GM23248 (cell line): ENCODE measurements at places on chromosomes 7 and 10. TPM values are rescaled to one million over a fixed set of nuclear protein-coding genes. Genes with fewer than 3 reads are reported as not detected.
A peak's percentile ranks its signal among the peaks of the same experiment; 100 is the strongest.

MARVELD1 gene
- 27.6 and 29.4 TPM in 2 replicates for polyA plus RNA-seq

PITX3 gene
- polyA plus RNA-seq, result not detected in 2 replicates

- DNase-seq, result no peak
Measured at GRCh38 chr10:67771200-67771599, 66.8 kb downstream of the DNAJC12 start.

DNA sequence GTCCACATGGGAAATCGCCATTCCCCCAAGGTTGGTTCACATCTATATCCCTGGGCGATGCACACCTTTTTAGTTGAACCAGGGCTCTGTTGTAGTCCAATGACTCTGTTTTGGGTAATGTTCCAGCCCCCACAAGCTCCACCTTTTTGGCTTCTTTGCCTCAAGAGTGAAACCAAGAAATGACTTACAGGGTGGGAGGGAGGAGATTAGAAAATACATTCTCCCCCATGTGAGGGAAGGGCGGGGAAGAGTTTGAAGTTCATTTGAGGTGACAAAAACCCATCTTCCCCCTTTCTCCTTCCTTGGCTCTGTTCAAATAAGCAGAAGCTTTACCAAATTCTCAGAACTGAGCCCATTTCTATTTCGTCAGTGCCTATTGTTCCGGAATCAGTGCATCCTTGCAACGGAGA lies 82.8 kb downstream of the GATA3 start:
- DNase-seq, result no peak

DNA sequence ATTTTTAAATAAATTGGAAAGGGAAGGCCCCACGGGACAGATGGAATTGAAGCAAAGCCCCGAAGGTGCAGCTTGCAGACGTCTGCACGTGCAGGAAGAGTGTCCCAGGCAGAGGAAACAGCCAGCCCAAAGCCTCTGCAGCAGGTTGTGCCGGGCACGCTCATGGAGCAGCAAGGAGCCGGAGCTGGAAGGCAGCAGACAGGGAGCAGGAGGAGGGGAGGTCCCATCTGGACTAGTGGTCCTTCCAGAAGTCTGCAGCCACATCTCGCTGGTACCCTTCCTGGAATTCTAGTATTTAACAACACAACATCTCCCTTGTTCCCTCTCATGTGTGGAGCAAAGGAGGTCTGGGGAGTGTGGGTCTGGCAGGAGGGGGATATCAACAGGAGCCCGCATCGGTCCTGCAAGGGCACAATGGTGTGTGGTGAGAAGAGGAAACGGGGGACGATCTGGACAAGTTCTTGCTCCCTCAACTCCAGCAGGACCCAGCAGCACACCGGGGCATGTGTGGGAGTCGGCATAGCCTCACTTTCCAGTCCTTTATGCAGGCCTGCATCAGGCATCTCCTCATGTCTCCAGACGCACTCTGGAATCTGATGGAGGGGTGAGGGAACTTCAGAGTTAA lies 169.3 kb downstream of the GRID1 start:
- no peak for DNase-seq

DNA sequence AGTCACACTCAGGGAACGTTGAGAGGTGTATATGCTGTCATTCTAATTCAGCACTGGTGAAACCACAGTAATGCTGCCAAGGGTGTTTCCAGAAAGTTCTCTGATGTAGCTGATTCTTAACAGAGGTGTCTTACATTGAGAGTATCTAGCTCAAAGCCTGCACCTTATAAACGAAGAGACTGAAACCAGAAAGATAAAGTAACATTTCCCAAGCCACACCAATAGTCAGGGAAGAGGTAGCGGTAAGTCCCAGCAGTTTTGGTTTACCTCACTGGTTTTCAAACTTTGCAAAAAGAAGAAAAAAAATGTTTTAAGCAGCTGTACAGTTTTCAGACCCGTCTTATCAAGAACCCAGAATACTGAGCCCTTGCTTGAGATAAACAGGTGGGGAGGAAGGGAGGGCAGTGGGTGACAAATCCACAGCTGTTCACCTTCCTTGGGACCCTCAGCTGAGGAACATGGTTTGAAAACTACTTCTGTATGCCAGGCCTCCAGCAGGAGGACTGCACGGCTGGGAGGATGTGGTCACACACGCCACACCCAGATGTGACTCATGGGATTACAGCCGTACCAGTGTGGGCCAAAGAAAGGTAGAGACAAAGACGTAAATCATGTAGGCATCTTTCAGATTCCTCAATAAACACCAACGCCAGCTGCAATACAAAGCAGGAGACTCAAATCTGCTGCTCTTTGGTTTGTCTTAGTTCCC lies 63.9 kb upstream of the GSDME start:
- DNase-seq, result peak; percentile 96

- DNase-seq, result no peak
Measured at GRCh38 chr10:6470894-6471618, 109.0 kb downstream of the PRKCQ start.

- no peak for DNase-seq
Measured at GRCh38 chr7:55502858-55503440, 69.4 kb downstream of the VOPP1 start.

- DNase-seq, result peak; percentile 29
Measured at GRCh38 chr7:154777023-154777422, 225.9 kb downstream of the PAXIP1 start.
